ENCODE measurements at places on chromosomes 2 and 18. TPM values are rescaled to one million over a fixed set of nuclear protein-coding genes. Genes with fewer than 3 reads are reported as not detected.

Gene CABYR
- total RNA-seq, result 0.73 TPM

Gene ANKRD62
- not detected for total RNA-seq

Gene LINC00305
- not detected for total RNA-seq

Gene ACKR3
- total RNA-seq, result 4.9 TPM

Gene CBLN2
- total RNA-seq, result not detected

Gene DLGAP1
- total RNA-seq, result not detected

Gene BMP10
- total RNA-seq, result 0.09 TPM

Gene RAX
- total RNA-seq, result not detected

Gene GPAT2
- total RNA-seq, result 13.0 TPM

Gene GCKR
- not detected for total RNA-seq

Gene MPP4
- not detected for total RNA-seq

Gene NXPH2
- not detected for total RNA-seq

Gene ERICH2
- total RNA-seq, result not detected

Gene C2orf80
- not detected for total RNA-seq

Gene PTPRM
- total RNA-seq, result 6.9 TPM

Gene GPR35
- 14.9 TPM for total RNA-seq

Gene FBXO36
- 0.52 TPM for total RNA-seq

Gene DCTN1
- 110 TPM for total RNA-seq

Gene NCKAP1
- total RNA-seq, result 1.7 TPM

Gene CRYGD
- not detected for total RNA-seq

Gene FSHR
- not detected for total RNA-seq

Gene RIT2
- total RNA-seq, result not detected

Gene C2orf15
- 0.34 TPM for total RNA-seq

Gene NTSR2
- not detected for total RNA-seq

Gene XDH
- 0.30 TPM for total RNA-seq

Gene LMAN1
- total RNA-seq, result 109 TPM

Gene RFTN2
- total RNA-seq, result not detected

Gene CNTNAP5
- total RNA-seq, result not detected

Gene RNF152
- total RNA-seq, result 0.05 TPM
